ENCODE measurements at places on chromosomes 2 and 18. TPM values are rescaled to one million over a fixed set of nuclear protein-coding genes. Genes with fewer than 3 reads are reported as not detected.

DNA sequence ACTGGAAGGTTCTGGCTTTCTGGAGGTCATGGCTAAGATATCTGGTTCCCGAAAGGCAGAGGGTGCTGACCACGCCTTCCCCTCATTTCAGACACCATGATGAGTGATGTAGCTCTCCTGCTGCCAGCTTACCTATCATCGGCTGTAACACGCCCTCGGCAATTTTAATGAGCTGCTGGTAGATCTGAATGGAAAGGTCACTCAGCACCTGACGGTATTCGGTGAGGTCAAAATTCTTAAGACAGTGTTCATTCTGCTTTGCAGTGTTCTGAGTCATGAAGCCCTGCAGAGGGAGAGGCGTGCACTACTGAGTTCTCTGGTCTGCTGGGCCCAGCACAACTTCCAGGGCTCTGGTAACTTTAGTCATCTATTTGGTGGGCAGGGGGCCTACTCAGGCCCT is 25.7 kb upstream of the ACAA2 start:
- DNase-seq = no peak
- H3K36me3 ChIP-seq = peaks cover 4% of the 10 kb centered on the region
- H3K27me3 ChIP-seq = no peaks in the 10 kb centered on the region
- peaks cover 39% of the 10 kb centered on the region for H3K4me1 ChIP-seq

GRCh38 chr2:197952540-197953202 is 148.3 kb downstream of the PLCL1 start:
- DNase-seq = no peak
- no peak overlapping the region for H3K27ac ChIP-seq
- no peak overlapping the region for H3K4me3 ChIP-seq
- no peaks in the 10 kb centered on the region for H3K27me3 ChIP-seq

DNA sequence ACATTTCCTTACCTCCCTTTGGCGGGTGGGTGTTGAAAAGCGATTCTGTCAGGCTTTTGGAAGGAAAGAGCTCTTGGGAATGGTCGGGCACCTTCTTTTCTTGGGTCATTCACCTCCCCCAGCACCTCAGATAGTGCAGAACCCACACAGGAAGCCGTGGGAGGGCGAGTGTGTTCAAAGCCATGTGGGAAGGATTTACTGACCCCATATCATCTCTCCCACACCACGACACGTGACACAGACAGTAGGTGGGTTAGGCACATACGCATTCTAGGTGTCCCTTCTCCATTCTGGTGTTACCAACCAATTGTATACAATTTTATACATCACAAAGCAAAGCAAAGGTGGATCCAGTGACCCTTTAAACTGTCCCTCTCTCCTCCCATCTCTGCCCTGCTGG is 263.7 kb upstream of the REV1 start:
- no peak overlapping the region for H3K27ac ChIP-seq
- DNase-seq = no peak
- H3K4me3 ChIP-seq = no peak overlapping the region

DNA sequence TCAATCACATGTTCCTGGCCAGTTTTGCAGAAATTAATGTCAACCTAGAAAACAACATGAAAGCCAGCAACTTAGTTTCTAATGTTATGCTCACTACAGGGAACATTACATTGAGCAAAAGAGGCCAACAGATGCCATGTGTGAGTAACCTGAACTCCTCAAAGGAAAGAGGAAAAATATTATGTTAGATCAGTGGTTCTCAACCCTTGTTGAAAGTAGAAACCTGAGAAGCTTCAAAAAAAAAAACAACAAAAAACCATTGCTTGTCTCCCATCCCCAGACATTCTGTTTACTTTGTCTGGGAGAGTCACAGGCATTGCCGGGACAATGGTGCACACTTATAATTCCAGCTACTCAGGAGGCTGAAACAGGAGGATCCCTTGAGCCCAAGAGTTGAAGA is 57.7 kb downstream of the METTL4 start:
- no peak overlapping the region for H3K4me3 ChIP-seq
- H3K27me3 ChIP-seq = no peaks in the 10 kb centered on the region
- H3K4me1 ChIP-seq = peaks cover 32% of the 10 kb centered on the region
- H3K27ac ChIP-seq = no peak overlapping the region
- H3K36me3 ChIP-seq = no peaks in the 10 kb centered on the region

GREB1 gene
- not detected for total RNA-seq

DNA sequence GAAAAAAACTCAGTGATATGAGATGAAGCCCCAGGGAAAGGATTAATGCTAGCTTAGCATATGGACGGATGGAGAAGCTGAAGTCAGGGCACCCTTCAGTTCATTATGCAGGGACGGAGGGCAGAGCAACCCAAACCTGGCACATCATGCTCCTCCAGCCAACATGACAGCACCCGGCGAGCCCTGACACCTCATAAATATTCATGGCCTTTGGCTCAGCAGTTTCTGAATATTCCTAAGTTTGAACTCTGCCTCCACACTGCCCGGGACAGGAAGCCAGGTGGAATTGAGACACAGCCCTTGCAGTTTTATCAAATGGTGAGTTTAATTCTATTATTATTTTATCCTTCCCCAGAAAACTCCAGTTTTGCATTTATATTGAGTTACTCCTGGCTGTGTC is 87.3 kb upstream of the SH3BP4 start:
- H3K27me3 ChIP-seq = no peaks in the 10 kb centered on the region
- no peak for DNase-seq
- no peak overlapping the region for H3K27ac ChIP-seq
- H3K36me3 ChIP-seq = no peaks in the 10 kb centered on the region

Data from SJSA1 (cell line).